Activated T-cell treated with anti-CD3 and anti-CD28 coated beads for 1 hour (primary cell): ENCODE measurements at places on chromosomes 1 and 21.

- no peak for DNase-seq
Measured at GRCh38 chr1:201505503-201505890, 1.4 kb downstream of the CSRP1 start.

- no peak for DNase-seq
Measured at GRCh38 chr1:3159121-3159520, 90.1 kb downstream of the PRDM16 start.

- no peak for DNase-seq
Measured at GRCh38 chr1:56256153-56257000, 323.0 kb downstream of the PLPP3 start.

- no peak for DNase-seq
Measured at GRCh38 chr1:6109688-6110087, 64.0 kb downstream of the KCNAB2 start.

DNA sequence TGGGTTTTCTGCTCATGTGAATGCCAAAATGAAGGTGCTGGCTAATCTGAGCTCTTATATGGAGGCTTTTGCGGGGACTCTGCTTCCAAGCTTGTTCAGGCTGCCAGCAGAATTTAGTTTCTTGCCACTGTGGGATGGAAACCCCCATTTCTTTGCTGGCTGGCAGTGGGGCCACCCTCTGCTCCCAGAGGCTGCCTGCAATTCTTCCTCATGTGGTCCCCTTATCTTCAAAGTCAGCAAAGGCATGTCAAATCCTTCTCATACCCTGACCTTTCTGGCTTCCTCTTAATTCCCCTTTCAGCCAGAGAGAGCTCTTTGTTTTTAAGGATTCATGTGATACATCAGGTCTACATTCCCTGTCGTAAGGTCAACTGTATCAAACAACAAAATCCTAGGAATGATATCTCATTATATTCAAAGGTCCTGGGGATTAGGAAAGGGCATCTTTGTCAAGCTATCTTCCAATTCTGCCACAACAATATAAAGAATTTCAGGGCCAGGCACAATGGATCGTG lies 5.2 kb upstream of the GPR161 start:
- no peak for DNase-seq
